ENCODE measurements at places on chromosomes 3 and 15.
A peak's percentile ranks its signal among the peaks of the same experiment; 100 is the strongest.

GRCh38 chr3:46252980-46253379 lies 10.7 kb downstream of the CCR3 start:
- DNase-seq = no peak

DNA sequence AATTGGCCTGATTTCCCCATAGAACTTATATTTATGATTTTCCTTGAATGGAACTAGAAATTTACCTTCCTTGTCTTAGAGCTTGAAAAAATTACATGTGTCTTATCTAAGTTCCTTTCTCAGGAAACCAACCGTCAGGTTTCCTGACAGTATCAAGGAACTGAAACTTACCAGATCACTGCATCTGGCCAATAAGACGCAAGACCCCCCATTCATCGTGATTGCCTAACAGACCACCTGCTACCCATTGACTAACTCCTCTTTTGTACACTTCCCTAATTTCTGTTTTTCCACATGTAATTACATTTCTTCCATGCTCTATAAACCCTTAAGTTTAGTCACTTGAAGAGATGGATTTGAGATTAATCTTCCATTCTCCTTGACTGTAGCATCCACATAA lies 517.2 kb upstream of the CBLB start:
- DNase-seq = no peak

DNA sequence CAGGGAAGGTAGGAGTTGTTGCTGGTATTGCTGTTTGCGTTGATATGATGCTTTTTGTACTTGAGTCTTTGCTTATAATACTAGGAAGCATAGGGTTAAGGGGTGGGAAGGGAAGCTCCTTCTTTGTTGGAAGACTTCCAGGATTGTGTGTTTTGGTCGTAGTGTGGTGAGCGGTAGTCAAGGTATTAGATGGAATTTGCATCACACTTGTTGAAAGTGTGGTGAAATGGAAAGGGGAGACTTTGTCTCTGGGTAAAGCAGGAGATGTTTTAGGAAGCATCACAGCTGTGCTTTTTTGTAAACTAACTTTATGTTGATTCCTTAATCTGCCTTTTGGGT lies 14.9 kb downstream of the IGSF10 start:
- no peak for DNase-seq

GRCh38 chr3:126547721-126548120 lies 11.0 kb downstream of the C3orf22 start:
- DNase-seq = no peak

DNA sequence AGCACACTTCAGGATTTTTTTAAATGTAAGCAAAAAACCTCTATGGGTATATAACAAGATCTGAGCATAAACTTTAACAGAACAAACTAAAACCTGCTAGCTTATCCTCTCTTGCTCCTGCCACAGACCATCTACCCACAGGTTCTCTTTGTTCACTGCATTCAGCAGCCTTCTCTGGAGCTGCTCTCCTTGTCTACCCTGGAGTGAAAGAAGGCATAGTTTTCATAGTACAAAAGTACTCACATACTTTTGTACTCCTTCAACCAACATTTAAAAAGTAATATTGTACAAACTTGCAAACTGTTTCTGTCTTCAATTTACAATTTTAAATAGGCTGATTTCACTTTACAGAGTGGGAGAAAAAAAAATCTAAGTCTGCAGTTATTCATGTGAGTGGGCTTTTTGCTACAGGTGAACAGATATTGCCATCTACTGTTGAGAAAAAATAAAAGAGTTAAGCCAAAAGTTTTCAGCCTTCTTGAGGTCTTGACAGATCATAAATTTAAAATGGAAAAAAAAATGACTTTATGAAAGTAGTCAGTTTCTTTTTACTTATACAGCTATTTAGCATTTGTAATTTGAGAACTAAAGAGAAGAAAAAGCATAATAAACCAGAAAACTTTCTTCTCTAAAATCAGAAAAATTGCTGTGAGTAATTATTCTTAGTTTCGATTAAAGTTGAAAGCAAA lies 20.4 kb downstream of the TERC start:
- no peak for DNase-seq

DNA sequence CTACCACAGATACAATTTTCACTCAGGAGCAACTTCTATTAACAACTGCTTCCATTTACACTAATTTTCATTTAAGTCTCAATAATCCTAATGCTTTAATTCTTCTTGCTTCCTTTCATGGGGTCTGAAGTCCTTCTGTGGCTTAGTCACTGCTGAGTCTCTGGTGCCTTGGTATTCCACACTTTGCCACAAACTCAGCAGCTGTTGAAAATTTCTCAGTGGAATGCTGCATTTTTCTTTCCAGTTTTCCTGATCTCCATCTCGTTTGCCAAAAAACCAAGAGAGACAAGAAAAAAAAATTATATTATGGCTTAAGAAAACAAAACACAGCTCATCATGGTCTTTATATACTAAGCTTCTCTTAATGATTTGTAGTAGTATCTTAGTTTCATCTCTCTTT lies 269.2 kb upstream of the AZI2 start:
- no peak for DNase-seq

GRCh38 chr3:52277972-52278509 lies 408 bp downstream of the WDR82 start:
- no peak for DNase-seq

DNA sequence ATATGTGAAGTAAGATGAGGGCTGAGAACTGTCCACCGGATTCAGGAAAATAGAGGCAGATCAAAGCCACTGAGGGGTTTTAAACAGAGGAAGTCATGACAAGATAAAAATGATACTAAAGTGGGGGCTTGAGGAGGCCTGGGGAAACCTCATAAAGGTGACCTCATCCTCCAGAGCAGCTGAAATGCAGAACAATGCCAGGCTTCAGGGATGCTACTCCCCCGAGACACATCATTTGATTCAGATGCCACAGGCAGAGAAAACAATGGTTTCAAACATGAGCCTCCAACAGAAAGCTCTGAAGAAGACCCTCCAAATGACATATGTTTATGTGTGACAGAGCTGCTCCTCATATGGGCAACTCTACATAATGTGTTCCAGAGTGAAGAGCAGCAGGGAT lies 6.4 kb downstream of the CFAP20DC start:
- DNase-seq = no peak

DNA sequence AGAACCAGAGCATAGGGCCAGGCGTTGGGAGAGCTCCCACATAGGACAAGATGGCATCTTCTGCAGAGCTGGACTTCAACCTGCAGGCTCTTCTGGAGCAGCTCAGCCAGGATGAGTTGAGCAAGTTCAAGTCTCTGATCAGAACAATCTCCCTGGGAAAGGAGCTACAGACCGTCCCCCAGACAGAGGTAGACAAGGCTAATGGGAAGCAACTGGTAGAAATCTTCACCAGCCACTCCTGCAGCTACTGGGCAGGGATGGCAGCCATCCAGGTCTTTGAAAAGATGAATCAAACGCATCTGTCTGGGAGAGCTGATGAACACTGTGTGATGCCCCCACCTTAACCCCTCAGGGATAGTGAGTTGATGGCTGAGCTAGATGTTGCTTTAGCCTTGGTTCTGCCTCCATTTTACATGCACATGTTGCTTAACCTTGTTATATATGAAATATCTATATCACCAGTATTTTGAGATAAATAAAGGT lies at the start of gene PYDC2:
Gene PYDC2 (plus strand): TSS at position 51 of the 483 bp plus-strand sequence. CDS start 0 bp downstream, at position 51.
- no peak for DNase-seq

- DNase-seq = no peak
These were observed 46.7 kb downstream of the EMC4 start for GRCh38 chr15:34271493-34271892.

DNA sequence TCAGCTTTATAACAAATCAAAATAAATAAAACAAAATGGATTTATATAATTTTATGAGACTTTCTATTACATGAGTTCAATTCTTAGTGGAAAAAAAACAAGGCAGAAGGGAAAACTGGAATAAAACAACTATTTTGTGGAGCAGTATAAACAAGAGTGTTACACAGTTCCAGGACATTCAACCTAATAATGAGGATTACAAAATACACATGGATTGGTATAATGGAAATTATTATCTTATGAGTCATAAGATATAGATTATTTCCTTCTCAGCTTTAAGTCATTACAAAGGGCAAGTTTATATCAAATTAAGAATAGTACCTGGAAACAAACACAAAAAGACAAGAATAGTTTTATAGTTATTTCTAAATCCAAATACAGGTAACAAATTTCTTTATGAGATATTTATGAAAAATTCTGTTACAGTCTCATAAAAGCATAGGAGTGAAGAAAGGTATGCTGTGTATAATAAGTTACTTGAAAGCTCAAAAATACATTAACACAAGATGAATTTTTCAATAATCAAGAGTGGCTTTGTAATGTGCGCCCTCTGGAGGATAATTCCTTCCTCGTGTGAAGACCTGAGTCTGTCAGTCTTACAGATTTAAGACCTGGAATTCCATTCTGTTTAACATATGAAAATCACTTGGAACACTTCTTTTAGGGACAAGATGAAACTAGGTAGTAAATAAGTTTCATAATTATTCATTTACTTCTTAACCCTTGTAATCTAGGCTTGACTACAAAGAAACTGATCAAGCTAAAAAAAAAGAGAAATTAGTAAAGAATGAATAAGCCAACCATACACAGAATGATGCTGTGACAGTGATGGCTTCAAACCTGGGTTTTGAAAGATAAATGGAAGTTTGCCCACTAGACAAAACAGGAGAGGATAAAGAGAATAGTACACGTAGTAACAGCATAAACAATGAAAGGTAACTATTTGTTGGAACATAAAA lies 9.5 kb downstream of the COPS2 start:
- DNase-seq = peak; percentile 38

DNA sequence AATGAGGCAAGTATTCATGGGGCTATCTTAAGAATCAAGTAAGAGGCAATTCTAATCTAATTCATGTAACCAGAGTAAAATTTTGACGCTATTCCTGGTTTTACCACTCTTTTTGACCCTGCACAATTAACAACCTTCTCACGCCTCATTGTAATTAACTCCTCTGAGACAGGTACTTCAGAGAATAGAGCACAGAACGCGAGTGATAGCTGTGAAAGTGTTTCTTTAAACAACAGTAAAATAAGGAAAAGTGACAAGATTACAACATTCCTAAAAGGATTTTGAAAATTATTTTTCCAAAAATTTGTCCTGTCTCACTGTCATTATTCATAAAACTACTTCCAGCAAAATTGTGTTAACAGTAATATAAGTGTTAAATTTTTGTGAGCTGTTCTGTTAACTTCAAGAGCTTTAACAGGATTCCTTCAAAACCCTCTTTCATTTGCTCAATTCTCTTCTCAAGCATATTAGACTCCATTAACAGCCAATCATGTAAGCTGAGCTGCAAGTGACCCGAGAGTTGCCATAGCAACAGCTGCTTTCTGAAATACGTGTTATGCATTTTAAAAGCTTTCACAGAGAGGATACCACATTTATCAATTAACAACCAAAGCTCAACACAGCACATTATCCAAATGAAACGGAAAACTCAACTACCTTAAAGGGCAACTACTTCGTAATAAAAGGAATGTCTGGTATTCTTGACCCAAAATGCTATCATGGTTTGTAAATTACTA lies 93.1 kb downstream of the STAG1 start:
- DNase-seq = no peak

DNA sequence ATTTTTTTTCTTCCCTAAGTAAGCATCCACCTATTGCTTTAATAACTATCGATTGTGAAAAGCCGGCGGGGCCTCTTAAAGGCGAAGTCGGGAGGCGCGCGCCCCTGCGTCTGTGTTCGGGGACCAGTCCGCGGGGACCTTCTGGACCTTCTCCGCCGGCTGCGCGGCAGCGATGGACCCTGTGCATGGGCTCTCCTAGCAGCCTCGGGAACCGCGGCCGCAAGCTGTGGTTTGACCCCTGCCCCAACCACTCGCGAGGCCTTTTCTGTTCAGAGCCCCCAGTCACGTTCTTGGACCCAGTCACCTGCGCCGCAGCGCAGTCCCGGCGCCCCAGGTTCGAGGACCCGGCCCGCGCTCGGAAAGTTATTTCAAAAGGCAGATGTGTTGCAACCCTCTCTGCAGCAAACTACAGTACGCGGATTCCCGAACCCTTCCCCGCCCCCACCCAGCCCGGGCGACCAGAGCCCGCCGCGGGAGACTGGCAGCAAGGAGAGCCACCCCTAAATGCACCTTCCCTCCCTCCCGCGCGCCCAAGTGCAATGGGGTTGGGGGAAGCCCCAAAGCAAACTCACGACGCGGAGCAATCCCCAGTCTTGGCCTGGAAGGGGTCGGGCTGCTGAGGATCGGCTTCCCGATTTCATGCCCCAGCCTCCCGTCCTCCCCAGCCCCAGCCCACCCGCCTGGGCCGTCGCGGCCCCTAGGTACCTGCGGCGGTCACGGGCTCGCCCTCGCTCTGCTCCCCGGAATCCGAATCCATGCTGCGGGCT lies 684 bp downstream of the TNFAIP8L3 start:
- DNase-seq = no peak

GRCh38 chr3:46110701-46111493 lies 83.6 kb upstream of the XCR1 start:
- no peak for DNase-seq

DNA sequence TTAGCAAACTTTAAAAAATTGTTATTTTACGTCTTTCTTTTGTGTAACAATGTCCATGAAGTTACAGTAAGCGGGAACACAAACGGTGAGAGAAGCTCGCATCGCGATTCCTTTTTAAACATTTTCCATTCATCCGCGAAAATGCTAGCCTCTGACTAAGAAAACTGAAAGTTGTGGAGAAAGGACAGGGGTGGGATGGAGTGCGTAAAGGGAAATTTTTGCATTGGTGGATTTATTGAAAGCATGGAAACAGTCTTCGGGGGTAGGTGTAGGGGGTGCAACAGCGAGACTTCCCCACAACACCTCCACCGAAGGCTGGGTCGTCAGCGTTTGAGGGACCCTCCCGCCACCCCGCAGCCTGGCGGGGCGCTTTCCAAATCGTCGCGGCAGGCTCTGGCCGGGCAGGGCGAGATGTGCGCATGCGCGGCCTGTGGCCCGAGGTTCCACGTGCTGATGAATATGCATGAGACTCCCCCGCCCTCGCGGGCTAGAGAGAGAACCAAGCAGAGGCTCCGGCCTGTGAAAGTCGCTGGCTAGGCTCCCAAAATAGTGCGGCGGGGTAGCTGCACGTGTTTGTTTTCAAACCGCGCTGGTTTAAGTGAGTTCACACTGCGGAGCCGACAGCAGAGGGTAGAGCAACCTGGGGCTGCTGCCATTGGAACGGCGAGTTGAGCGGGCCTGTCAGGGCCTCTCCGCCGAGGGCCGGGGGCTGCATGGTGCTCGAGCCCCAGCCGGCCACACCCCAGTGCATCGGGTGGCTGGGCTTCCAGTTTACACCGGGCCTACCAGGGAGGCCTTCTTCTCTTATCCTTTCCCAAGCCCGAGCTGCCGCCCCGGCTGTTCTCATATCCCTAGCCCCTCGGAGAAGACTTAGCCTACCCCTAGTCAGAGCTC lies 9.9 kb downstream of the ZIC1 start:
- DNase-seq = no peak

GRCh38 chr3:43369404-43370292 lies 83.3 kb downstream of the SNRK start:
- DNase-seq = no peak

DNA sequence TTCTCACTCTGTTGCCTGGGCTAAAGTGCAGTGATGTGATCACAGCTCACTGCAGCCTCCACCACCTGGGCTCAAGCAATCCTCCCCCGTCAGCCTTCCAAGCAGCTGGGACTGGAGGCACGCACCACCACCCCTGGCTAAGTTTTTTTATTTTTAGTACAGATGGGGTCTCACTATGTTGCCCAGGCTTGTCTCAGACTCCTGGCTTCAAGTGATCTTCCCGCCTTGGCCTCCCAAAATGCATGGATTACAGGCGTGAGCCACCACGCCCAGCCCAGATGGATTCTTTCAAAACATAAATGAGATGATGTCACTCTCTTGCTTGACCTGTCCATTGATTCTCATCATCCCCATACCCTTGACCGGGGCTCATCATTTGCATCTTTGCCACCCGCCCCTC lies 72.6 kb upstream of the SLC6A6 start:
- DNase-seq = no peak
